Breast epithelium (tissue), 4 donors: ENCODE measurements at places on chromosomes 6 and 20.

GRCh38 chr6:162683135-162683534 is 44.4 kb downstream of the PRKN start:
- no peak for DNase-seq

GRCh38 chr6:9494864-9495263 is 920.0 kb downstream of the TFAP2A start:
- no peak for DNase-seq

DNA sequence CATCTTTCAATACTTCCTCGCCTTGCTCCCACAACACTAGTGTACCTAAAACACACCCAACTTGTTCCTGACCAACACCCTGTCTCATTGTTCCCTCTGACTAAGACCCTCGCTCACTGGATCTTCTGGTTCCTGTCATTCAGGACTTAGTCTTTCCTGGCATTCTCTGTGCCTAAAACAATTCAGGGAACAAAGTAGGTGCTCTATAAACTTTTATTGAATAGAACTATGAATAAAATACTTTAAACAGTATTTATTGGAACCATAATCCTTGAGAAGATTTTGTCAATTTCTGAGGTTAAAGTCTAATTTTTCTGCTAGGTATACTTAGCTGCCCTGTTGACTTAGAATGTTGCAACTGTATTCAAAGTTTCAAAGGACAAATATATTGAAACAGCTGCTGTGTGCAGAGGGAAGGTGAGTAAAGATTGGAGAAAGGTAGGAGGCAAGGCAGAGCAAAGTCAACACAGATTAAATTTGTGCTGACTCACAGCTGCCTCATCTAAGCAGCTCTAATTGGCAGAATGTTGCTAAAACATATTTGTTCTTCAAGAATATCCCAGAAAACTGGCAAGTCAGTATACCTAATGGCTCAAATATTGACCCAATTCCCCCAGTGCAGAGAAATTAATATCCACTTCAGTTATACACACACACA is 37.6 kb downstream of the GSTA2 start:
- no peak for DNase-seq

DNA sequence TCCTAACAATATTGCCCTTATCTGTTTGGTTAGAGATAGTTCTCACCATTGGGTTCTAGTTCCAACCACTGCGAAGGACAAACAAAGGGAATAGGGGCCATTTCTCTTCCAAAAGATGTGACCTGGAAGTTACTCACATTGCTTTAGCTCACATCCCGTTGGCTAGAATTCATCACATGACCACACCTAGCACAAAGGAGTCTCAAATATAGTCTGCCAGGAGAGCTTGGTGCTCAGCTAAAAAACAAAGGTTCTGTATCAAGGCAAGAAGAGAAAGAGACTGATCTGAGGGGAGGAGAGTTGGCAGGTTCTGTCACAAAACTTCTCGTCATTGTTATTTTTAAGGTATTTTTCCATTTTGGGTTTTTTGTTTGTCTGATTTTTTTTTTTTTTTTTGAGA is 69.8 kb upstream of the GNRH2 start:
- no peak for DNase-seq

- no peak for DNase-seq
Measured at GRCh38 chr6:163354761-163355425, 59.6 kb upstream of the QKI start.

DNA sequence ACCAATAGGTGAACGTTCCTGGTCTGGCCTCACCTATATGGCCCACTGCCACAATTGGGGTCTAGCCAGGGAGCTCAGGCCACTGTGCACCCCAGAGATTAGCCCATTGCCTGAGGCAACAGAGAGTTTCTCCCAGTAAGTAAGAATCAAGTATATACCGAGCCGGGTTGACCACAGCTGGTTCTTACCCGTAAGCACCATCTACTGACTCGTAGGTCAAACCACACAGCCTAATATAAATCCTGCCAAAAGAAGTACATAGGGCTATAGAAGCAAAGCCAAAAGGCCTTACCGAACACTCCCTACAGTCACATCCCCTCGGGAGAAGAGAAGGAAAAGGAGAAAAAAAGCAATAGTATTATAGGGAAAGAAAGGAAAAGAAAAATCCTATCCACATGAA is 463.6 kb upstream of the GJE1 start:
- no peak for DNase-seq

GRCh38 chr6:44176762-44177509 is 18.3 kb downstream of the CAPN11 start:
- no peak for DNase-seq

- DNase-seq = no peak
Measured at GRCh38 chr6:45781890-45782289, 233.8 kb downstream of the CLIC5 start.

- no peak for DNase-seq
Measured at GRCh38 chr6:1747003-1747402, 137.3 kb downstream of the FOXC1 start.

DNA sequence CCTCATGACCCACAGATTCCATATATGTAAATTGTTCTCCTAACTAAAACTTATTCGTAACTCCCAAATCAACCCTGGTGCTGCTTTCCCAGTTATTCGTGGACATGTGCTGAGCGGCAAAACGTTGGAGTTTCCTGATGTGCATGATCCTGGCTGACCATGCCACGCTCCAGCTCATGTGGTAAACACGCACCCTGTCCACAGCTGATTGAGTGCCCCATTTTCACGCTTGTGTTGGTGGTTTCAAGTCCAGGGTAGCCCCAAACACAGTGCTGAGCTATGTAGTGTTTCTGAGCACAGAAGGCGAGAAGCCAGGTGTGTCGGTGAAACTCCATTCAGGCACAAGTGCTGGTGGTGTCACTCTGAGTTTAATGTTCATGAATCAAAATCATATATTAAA is 19.1 kb upstream of the FOXC1 start:
- DNase-seq = peak; percentile 15

DNA sequence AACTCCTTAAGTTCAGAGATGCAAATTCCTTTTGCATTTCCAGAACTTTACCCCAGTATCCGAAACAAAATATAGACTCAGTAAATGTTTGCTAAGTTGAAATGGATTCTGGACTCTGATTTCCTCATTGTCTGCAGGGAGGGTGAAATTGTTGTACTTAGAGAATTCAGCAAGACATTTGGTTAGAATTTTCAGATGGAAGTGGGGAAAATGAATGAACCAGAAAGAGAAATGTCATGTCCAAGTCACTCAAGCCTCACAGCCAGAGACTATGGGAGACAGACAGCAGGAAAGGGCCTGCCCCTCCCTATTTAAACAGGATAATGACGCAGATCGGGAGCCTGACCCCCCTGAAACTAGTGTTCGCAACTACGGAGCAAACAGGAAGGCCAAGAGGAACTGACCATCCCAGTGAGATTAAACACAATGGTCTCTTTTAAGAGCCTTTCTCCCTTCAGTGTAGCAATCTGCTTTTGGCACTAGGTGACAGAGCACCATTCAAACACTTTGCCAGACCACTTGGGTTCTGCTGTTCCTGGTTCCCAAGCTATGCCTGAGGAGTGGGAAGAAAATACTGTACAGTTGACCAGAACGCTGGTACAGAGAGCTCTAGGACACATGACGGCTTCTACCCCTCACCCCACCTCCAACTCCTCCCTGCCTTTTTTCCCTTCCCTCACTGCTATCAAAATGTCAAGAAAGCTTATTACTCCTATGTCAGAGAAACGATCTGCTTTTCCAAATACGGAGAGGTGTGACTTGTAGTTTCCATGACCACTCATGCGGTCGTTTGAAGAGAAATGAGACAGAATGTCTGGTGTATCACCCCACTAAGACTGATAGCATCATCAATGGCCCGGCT is 13.7 kb downstream of the NEDD9 start:
- peak; percentile 65 for DNase-seq

DNA sequence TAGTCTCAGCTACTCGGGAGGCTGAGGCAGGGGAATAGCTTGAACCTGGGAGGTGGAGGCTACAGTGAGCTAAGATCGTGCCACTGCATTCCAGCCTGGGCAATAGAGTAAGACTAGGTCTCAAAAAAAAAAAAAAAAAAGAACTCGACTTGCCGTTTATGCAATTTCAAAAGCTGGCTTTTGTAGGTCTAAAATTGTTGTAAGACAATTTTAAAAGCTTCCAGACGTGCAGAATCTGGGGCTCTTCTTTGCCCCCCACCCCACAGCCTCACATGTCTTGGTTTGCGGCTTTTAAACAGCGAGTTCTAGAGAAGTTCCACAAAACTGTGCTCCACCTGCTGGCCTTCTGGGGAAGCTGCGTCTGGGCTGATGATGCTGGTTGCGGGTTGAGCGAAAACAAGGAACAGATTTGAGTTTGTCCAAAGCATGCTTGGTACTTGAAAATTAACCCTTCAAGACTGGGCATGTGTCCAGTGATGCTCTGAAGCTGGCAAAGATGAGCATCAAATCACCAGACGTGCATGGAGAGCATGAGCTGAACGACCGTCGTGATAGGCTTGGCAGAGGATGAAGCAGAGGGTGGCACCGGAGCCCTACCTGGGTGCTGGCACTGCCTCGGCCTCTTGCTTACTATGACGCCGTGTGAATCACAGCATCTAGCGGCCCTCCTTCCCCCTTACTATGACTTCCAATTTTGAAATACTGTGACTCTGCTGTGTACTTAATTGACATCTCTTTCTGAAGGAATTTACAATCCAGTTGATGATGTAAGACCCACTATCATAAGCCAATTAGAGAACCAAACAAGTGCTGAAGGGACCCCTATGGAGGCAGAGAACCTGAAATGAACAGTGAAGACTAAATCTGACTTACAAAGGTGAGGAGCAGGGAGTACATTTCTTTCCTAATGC is 171.4 kb downstream of the GMPR start:
- DNase-seq = peak; percentile 27

GRCh38 chr6:158715330-158716311 is 65.8 kb downstream of the SYTL3 start:
- no peak for DNase-seq

- no peak for DNase-seq
Measured at GRCh38 chr6:14977747-14978382, 268.0 kb upstream of the JARID2 start.

- no peak for DNase-seq
Measured at GRCh38 chr6:40669343-40669742, 82.2 kb upstream of the LRFN2 start.

DNA sequence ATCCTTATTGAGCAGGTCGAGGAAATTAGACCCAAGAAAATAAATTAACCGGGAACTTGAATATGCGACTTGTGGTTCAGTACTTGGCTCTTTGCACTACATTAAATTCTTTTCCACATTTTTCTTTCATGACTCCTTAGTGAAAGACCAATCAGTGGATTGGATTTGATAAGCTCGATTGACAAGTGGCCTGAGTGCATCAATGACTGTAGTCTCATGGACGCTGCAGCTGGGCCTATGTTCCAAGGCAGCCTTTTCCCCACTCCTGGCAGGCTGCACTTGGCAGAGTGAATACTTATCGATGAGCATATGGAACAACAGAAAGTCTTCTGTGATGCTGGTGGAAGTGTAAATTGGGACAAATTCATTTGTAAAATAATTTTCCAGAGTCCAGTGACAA is 210.8 kb upstream of the EXOC2 start:
- DNase-seq = no peak

DNA sequence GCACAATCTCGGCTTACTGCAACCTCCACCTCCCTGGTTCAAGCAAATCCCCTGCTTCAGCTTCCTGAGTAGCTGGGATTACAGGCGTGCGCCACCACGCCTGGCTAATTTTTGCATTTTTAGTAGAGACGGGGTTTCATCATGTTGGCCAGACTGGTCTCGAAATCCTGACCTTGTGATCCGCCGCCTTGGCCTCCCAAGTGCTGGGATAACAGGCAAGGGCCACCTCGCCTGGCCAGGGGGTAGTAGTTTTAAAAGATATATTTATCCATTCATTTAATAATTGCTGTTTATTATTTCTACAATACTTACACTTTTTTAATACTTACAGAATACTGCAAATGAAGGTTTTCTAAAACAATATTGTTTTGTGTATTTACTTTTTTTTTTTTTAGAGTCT is 15.5 kb upstream of the DDX27 start:
- DNase-seq = no peak

- DNase-seq = no peak
Measured at GRCh38 chr20:57696401-57696961, 13.3 kb downstream of the PMEPA1 start.

DNA sequence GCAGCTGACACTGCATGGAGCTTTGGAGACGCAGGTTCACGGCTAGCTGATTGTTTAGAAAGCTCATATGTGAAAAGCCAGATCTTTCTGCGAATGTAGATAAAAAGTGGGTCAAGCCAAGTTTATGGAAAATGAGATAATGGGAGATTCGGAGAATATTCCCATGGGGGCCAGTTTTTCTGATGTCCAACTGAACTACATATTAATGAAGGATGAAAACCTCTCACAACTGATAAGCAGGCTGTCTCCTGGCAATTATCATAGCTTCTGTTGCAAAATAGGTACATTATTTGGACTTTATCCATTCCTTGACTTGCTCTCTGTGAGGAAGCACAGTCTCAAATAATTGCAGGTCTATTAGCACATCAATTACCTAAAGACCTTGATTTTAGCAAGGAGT is 21.1 kb downstream of the HDGFL1 start:
- DNase-seq = no peak

- DNase-seq = no peak
Measured at GRCh38 chr6:148743476-148743875, 3.4 kb upstream of the UST start.

GRCh38 chr6:91082311-91082832 is 495.5 kb upstream of the MAP3K7 start:
- DNase-seq = no peak

DNA sequence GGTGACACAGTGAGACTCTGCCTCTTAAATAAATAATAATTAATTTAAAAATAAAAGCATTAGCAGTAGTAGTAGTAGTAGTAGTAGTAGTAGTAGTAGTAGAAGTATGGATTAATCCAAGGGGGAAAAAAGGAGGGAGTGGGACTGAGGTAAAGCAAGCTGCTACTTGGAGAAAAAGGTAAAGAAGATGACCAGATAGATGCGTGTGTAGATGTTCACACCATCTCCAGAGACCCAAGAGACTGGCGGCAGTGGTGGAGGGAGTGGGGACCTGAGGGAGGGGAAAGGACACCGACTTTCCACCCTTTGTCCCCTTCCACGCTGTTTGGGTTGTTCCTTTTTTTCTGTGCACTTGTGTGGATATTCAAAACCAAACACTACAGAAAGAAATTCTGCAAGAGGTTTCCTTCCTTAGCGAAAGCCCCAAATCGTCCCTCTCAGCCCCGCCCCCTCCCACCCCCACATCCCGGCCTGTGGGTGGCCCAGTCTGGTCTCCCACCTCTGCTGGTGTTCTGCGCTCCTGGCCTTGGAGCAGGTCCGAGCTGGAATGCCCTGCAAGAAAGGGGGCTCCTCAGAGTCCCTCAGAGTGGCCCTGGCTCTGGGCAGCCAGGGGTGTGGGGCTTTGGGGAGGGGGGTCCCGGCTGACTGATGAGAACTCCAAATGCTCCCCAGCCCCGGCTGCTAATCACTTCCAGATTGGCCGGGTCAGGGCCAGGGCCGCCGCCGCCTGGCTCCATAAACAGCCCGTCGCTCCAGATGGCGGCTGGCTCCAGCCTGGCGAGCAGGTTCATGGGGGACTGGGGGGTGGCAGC is 60.2 kb downstream of the UBE2V1 start:
- DNase-seq = no peak

GRCh38 chr6:158111987-158112386 is 56.1 kb downstream of the SERAC1 start:
- no peak for DNase-seq

GRCh38 chr6:44156494-44157151 is 2.0 kb upstream of the CAPN11 start:
- no peak for DNase-seq

- DNase-seq = no peak
Measured at GRCh38 chr20:63782051-63782471, 42.5 kb downstream of the SLC2A4RG start.
